Lung (tissue), 17 donors: ENCODE measurements at places on chromosomes 11 and 22.

DNA sequence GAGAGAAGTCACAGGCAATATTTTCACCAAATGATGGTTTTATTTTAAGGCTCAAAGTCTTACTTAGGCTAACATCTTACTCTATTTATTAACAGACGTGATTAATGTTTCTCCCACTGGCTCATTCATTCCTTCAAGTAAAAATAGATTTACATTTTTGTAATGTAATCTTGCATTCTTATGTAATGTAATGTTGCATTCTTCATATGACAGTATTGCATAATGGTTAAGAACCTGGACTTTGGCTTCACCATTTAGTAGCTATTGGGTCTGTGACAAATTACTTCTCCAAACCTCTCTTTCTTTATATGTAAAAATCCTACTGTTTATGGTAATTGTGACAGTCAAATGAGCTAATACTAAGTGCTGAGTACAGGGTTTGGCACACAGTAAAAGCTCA is 3.3 kb upstream of the DIXDC1 start:
- DNase-seq, result no peak

DNA sequence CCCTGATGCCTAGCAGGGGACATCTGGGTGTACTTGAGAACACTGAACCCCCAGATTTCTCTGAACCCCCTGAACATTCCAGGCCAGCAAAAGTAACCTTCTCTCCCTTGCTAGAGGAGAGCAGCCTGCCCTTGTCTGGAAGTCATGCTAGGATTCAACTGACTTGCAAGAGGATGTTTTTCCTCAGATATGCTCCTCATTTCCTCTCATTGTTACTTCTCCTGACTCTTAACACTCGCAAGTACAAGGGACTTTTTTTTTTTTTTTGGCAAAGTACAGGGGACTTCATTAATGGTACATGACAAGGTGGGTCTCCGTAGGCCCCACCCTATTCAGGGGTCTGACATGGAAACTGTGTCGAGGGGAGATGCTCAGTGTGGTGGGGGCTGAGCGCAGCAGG is 6.3 kb upstream of the MCHR1 start:
- no peak for DNase-seq

DNA sequence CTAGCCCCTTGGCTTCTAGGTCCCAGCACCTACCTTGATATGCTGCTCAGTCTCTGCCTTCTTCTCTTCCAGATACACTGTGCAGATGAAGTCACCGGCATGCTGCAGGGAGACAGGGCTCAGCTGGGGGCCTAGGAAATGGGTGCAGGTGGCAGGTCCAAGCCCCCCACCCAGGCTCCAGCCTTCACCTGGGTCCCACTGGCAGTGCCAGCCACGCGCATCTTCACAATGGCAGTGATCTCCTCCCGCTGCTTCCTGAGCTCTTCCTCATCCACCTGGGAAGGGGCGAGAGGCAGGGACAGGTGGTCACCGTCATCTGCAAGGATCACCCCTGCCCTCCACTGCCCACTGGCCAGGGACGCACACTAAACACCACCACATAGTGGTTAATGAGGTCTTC is 21.1 kb upstream of the PDE2A start:
- DNase-seq, result no peak

- peak; percentile 39 for DNase-seq
These were observed at the start of gene ELMOD1 for GRCh38 chr11:107590460-107591377. Gene ELMOD1 (plus strand): TSS chr11:107591147. CDS start chr11:107618190, 27,043 bp downstream.

- no peak for DNase-seq
These were observed 11.5 kb upstream of the SLC22A6 start for GRCh38 chr11:62996271-62996670.

- DNase-seq, result no peak
These were observed 40.7 kb upstream of the POU2AF1 start for GRCh38 chr11:111419641-111420327.

GRCh38 chr11:17865765-17866428 is 131.3 kb downstream of the KCNC1 start:
- peak; percentile 52 for DNase-seq

DNA sequence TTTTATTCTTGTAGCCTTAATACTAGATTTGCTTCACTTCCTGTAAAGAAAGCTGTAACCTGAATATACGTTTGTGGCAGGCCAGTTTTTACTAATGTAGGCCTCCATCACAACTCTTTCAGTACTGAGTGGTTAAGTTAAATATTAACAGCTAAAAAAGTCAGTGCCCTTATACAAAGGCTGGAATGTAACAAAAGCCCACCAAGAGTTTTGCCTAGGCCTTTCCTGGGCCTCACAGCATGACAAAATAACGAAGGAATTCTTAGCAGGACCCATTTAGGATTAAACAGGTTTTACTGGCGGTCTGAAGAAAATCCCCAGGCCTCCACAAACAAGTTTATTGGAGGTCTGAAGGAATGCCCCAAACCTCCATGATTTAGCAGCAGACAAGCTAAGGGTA is 43.7 kb downstream of the PIWIL3 start:
- DNase-seq, result peak; percentile 38

GRCh38 chr22:46931414-46931813 is 169.0 kb downstream of the TBC1D22A start:
- no peak for DNase-seq

GRCh38 chr22:20414059-20414440 is 20.1 kb downstream of the ZNF74 start:
- no peak for DNase-seq

- no peak for DNase-seq
These were observed 458.5 kb upstream of the CCDC90B start for GRCh38 chr11:83744620-83745192.

- DNase-seq, result no peak
These were observed 141.3 kb downstream of the NAV2 start for GRCh38 chr11:19853920-19854319.

DNA sequence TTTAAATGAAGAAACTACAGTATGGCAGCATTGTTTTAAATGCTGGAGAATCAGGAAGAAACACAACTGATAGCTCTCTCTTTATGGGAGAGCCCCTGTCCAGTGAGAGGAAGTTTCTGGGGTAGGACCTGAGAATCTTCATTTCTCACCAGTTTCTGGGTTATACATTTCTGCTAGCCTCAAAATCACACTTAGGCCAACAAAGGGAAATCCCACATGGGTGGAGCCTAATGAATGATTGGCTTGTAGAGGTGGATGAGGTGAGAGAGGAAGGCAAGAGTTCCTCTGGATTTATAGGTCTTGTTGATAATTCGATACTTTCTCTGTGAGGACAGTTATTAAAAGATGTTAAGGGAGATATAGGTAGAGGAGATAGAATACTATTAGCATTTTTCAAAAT is 1397.3 kb upstream of the TENM4 start:
- DNase-seq, result no peak

DNA sequence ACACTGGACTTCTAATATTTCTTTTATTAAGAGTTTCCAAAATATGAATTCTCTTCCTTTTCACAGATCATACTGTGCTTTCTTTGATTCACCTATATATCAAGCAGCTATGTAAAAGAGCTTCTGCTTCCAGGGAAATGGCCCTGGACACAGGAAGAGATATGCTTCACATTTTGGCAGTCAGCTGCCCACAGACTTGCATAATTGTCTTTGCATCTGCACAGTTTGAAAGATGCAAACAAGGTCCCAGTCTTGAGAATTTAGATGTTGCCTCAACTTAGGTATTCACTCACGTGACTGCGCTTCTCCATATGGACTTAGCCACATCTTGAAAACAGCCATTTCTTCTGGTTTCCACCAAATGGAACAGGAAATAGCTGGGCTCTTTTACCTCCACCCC is 92.3 kb upstream of the POU2AF2 start:
- DNase-seq, result no peak

DNA sequence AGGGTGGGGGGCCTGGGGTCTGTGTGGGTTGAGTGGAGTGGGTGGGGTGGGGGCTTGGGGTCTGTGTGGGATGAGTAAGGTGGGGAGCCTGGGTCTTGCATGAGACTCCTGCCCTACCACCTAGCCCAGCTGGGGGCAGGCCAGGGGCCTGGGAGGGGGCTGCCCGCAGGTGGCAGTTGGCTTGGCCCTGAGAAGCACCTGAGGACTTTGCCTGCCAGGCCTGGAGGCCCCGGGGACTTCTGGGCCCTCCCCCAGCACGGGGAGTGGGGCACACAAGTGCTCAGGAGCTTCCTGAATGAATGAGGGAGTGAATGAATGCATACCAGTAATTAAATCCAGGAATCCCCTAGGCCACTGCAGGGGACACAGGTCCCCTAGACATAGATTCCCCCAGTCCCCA is 6.6 kb downstream of the PHLDA2 start:
- no peak for DNase-seq

DNA sequence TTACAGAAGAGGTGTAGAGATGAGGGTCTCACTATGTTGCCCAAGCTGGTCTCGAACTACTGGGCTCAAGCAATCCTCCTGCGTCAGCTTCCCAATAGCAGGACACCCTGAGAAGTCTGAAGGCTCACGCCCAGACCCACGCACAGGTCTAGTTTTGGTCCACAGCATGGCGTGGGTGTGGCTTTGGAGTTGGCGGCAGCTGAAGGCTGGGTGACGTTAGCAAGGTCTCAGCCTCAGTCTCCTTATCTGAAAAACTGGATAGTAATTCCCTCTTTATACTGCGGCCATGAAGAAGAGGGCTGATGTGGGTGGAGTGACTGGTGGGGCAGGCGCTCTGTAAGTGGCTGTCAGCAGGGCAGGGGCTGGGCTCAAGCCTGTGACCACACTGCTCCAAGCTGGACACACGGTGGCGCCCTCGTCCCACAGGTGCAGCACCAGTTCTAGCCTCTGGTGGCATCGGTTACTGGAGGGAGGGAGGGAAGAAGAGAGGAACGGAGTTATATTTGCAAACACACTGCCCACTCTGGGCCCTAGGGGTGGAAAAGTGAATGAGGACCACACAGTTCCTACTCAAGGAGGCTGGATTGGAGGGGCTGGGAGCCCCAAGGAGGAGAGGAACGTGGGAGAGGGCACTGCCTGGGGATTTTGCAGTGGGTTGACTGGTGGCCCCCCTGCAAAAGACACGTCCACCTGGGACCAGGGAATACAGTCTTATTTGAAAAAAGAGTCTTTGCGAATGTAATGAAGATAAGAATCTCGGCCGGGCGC is 19.6 kb upstream of the CARD10 start:
- peak; percentile 97 for DNase-seq

DNA sequence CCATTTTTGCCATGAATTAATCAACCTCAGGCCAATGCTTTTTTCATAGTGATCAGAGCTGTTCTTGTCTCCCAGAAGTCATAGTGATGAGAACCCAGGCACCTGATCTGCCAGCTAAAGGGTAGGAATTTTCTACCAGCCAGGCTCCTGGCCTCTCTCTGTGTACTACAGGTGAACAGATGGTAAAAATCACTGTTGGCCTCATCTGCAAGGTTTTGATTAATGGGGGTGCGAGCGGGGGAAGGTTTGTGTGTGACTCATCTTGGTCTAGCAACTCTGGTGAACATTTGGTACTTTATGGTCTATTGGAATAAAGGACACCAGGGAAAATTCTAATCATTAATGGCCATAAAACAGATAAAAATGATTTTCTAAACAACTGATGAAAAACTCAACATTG is 14.4 kb upstream of the APOL4 start:
- no peak for DNase-seq

GRCh38 chr22:48795664-48796063 is 1032.0 kb downstream of the BRD1 start:
- DNase-seq, result peak; percentile 52

DNA sequence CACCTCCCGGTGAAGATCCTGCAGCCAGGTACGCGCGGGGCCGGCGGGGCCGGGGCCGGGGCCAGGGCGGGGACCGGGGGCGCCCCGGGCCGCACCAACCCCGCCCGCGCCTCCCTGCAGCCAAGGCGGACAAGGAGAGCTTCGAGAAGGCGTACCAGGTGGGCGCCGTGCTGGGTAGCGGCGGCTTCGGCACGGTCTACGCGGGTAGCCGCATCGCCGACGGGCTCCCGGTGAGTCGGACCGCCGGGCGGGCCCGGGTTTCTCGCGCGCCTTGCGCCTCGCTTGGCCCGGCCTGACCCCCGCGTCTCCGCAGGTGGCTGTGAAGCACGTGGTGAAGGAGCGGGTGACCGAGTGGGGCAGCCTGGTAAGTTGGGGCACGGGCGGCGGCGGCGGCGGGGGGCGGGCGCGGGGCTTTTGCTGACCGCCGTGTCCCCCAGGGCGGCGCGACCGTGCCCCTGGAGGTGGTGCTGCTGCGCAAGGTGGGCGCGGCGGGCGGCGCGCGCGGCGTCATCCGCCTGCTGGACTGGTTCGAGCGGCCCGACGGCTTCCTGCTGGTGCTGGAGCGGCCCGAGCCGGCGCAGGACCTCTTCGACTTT is 531 bp downstream of the PIM3 start:
- DNase-seq, result peak; percentile 43

DNA sequence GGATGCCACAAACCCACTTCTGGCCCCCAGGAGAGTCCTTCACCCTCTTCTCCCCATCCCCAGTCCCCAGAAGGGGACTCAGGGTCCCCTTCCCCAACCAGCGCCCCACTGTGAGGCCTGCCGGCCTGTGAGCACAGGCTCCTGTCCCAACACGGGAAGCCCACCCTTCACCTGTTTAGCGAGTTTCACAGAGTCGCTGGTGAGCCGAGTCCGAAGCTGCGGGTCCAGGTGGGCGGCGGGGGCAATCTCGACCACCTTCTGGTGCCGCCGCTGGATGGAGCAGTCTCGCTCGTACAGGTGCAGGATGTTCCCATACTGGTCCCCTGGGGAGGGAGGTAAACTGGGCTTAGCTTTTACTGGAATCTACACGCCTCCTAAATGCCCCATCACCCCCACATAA is 13.3 kb downstream of the LRFN4 start:
- DNase-seq, result no peak

- DNase-seq, result no peak
These were observed 46.9 kb downstream of the SMIM38 start for GRCh38 chr11:69202511-69203221.

DNA sequence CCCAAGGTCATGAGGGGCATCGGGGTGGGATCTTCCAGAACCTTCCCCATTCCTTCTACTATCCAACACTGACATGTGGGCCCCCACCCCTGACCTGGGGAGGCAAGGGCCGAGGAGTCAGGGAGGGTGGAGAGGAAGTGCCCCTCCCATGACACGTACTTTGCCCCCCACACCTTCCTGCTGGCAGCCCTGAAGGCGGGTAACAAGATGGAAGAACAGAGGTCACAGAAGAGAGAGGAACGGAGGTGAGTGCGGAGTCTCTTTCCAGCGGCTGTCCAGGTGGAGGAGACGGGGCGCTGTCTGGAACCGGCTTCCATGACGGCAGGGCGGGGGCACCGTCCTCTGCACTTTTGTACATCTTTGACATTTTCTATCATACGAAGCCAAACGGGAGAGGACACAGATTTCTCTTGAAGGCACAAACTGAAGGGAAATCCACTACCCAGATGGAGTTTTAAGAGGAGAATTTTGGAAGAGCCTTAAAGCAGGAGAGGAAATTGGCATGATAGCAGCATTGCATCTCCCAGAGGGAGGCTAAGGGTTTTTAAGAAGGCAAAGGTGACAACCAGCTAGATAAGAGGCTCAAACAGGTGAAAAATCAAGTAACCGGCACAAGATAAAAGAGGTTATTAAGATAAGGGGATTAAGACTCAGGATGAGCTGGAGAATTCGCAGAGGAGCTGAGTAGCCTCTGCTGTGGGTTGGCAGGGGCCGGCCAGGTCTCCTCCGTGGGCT is 16.7 kb downstream of the OSBPL5 start:
- DNase-seq, result no peak

DNA sequence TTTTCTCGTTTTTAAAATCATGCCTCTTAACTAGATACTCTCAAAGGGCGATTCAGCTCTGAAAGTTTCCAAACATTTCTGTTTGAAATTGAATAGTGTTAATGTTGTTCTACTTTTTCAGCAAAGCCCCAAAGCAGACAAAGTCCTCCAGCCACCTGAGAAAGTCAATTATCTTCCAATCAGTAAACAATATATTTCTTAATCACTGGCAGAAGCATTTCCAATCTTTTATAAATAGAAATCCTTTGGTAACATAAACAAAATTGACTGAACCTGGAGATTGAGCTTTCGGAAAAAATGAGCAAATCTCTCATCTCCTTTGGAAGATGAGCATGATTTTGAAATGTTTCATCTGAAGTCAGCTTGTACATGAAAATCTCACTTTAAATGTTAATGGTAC is 84.4 kb upstream of the FIBIN start:
- DNase-seq, result no peak
